ENCODE measurements at places on chromosomes 5 and 9.

DNA sequence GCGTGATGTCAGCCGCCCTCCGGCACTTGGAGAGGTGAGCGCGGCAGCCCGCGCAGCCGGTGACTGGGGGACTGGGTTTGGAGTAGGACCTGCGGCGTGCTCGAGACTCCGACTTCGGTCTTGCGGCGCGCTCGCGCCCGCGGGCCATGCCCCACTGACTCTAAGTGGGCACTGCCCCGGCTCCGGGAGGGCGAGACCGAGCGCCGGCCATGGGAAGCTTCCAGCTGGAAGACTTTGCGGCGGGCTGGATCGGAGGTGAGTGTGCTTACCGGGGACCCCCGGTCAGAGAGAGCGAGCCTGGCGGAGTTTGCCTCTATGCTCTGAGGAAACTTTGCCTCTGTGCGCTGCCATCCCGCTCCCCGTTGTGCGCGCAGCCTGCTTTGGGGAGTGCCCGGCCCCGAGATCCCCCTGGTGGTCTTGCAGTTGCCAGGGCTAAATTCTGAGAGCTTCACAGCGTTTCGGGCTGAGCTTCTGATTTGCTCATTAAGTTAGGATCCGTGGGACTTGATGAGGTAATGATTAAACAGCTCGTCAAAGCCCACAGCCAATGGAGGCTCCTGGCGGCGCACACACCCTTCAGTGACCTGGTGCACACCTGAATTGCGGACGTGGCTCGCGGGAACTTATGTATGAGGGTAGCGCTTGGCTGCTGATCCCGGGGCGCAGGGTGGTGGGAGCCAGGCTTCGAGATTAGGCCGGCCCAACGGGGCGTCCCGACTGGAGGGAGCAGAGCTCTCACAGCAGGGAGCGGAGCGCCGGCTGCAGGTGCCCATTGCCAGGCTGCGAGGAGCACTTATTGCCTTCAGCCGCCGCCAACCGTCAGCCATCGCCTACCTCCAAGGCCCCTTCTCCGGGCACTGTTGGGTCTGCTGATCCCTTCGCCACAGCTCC, at the start of gene SLC25A48:
SLC25A48 (plus strand) TSS at position 25 of the 891 bp plus-strand sequence; CDS start at position 210, 185 bp downstream.
- DNase-seq = no peak

GRCh38 chr9:33393581-33393980, 8.8 kb downstream of the AQP7 start:
- DNase-seq = no peak

DNA sequence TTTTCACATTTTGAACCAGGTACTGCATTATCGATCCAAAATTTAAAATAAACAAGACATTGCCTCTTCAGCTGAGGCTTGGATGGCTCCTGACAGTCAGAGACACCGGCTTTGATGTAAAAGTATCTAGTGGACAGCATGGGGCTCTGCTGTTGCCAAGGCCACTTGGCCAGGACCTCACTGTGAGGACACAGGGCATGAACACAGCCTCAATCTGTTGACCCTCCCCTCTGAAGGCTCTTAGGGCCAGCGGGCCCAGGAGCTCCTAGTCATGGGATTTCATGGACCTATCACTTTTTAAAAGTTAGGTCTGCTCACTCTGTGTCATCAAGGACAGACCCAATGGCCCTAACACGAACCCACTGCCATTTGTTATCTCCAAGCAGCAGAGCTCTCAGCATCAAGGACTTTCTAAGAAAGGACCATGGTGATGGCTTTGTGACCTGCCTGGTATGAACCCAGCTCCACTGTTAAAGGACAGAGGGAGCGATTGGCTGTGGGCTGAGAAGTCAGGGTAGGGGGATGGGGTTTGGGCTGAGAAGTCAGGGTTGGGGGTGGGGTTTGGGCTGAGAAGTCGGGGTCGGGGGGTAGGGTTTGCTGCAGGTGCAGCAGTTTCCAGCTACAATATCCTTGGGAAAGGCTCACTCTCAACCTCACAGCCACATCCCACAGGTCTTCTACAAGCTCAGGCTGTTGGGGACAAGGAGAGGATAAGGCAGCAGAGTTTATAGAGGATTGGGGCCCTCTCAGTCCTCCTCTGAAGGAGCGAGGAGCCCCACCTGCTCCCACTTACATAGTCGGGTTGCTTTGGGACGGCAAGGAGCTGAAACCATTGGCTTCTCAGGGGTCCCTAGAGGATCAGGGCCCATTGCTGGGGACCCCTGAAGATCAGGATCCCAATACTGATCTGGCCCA, 146.8 kb downstream of the BARX1 start:
- no peak for DNase-seq

- DNase-seq = no peak
These were observed 1.0 kb upstream of the HK3 start for GRCh38 chr5:176899946-176900779.

- no peak for DNase-seq
These were observed 604.1 kb upstream of the TLE4 start for GRCh38 chr9:78967596-78968217.

DNA sequence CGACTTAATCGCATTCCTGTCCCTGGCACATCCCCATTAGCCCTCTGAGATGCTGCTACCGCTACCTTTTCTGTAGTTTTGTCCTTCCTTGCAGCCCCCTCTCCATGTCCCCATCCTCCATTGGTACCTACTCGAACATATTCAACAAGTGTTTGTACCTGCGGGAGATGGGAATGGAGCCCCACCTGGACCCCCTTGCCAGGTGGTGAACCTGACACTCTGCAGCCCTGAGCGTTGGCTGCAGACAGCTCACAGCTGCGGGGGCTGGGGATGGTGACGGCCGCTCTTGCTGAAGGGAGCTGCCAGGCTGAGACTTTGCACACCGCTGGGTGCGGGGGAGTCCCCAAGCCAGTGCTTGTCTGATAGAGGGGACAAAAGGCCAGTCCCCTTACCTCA, 96.3 kb upstream of the DAP start:
- DNase-seq = no peak

GRCh38 chr9:119044806-119045205, 324.4 kb downstream of the BRINP1 start:
- no peak for DNase-seq

DNA sequence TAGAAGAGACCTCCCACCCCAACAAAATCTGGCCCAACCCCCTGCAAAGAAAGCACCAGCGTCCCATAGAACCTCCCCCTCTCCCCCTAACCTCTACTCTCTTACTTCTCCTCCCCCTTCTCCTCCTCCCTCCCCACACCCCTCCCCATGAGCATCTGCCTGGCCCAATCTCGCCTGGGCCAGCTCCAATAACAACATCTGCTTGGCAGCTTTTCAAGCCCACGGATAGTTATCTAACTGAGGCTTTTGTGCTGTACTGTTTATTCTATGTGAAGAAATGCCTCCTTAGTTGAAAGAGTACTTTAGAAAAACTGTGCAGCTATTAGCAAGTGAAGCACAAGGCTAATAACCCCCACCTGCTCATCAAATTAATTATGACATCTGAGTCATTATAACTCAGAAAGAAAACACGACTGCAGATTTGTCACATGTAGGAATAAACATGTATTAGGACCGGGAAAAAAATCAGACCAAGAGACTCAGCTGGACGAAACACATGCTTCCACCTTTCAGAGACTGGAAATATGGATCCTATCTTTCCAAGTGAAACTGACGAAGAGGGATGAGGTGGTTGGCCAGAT, 42.8 kb downstream of the NFIB start:
- DNase-seq = no peak

- no peak for DNase-seq
These were observed 31.6 kb downstream of the NTNG2 start for GRCh38 chr9:132193227-132194124.

GRCh38 chr5:39623291-39623865, 198.6 kb upstream of the DAB2 start:
- DNase-seq = no peak

- no peak for DNase-seq
These were observed 82.4 kb upstream of the TAS2R1 start for GRCh38 chr5:9712506-9712905.

- DNase-seq = no peak
These were observed 24.6 kb downstream of the KDM4C start for GRCh38 chr9:6782345-6782744.

- no peak for DNase-seq
These were observed 135.4 kb upstream of the DMRT1 start for GRCh38 chr9:706073-706472.

DNA sequence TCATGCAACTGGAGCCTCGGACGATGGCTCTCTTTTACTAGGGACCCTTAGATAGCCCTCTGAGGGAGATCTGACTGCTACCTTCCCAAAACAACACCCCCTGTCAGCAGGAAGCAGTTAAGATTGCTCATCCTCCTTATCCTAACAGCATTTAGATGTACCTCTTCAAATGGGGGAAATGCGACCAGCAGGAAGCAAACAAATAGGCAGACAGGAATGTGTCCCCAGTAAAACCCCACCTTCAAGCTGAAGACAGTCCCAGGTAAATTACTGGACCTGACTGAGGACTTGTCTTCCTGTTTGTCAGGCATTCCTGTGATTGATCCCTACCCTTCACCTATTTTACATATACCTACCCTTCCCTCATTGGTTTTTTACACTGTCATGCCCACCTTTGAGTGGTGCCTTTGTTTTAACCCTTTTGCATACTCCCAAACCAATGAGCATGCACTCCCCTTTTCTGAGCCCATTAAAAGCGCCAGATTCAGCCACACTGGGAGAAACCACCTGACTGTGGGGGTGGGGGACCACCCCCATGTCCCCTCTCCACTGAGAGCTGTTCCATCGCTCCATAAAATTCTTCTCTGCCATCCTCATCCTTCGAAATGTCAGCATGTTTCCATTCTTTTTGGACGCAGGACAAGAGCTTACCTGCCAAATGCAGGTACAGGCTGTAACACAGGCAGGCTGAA, 954.0 kb upstream of the CDH6 start:
- DNase-seq = no peak

DNA sequence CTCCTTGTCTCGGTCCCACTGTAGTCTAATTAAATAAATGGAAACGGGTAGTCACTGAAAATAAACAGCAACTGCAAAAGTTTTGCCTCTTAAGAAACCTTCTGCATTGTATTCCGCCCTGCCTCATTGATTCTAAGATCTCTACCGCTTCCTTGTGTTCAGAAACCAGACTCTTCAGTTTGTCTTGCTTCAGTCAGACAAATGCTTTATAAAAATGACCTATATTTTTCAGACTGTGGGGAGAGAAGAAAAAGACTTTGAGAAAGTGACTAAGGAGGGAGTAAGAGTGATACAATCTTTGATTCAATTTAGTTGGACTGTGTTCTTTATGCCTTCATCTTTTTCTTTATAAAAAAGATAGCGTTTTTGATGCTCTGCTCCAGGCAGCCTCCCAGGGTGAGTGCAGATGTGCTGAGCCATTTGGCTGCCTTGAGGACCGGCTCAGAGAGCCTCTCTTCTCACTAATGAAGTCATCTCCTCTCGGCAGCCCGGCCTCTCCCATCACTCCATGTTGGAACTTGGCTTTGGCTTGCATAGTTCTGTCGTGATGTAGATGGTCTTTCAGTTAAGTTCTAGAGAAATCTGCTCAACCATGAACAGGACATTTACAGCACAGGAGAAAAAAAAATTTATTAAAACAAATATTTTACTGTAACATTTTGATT, 4.0 kb upstream of the VCAN start:
- no peak for DNase-seq

GRCh38 chr5:90193185-90193822, 216.3 kb downstream of the CETN3 start:
- DNase-seq = no peak

DNA sequence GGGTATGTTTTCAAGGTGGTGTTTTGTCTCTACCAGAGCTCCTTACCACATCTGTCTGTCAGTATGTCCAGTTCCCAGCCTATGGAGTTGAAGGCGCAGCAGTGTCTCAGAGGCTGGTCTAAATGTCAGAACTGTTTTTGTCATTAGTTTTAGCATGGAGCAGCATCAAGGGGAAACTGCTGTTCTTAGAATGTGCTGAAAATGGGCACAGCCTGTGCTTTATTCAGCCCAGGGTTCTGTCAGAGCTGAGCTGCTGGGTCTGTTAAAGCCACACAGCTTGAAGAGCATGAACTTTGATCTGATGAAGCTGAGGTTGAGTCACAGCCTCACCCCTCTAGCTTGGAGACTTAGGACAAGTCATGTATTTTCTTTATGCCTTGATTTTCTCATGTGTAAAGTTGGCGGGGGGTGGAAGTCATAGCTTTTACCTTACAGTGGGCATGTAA, 71.9 kb downstream of the RALGPS1 start:
- no peak for DNase-seq

DNA sequence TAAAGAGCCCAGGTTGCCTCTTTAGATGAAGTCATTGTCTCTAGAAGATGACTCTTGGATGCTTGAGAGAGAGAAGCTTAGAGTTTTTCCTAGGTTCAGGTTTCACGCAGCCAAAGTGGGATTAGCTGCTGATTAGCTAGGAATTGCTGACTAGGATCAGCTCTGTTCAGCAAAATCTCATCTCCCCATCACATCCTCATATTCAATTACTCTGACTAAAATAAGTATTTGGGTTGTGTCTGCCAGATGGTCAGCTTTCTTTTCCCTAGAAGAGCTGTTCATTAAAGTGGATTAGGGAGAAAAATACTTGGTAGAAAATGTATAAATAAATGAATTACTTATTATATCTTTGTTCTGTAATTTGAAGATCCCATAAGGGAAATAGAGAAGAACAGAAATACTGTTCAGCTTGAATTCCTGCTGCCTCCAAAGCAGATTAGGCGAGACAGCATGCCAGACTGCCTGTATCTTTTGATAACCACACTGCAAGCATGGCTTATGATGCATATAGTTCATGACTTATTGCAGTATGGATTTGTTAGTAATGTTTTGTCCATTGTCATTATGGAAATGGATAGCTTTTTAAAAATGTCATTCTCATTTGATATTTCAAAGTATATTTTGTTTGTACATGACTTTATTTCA, 184.8 kb upstream of the CD180 start:
- DNase-seq = no peak

DNA sequence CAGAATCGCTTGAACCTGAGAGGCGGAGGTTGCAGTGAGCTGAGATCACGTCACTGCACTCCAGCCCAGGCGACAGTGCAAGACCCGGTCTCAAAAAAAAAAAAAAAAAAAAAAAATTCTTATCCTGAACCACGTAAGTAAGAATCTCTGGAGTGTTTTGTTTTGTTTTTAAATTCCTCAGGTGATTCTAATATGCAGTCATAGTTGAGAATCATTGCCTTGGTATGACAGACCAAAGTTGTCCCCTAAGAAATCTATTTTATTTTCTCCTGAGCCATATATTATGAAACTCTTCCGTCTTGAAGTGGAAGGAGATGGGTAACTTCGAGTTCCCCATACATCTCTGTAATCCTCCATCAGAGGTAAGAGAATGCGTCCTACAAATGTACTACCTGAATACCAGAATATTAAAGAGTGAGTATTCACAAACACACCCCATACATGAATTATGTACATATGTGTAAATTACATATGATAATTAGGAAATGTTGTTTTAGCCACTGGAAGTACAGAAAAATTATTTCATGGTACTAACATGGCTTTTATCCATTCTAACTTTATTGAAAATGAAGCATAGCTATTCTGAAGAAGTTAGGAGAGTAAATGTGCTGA, 26.7 kb upstream of the SVEP1 start:
- DNase-seq = no peak

Measured in stimulated activated CD4-positive, alpha-beta T cell treated with anti-CD3 and anti-CD28 coated beads, TNF-alpha, amount 100 ng/mL, for 1 hour (primary cell).